ENCODE measurements at places on chromosomes 12 and 14.

DNA sequence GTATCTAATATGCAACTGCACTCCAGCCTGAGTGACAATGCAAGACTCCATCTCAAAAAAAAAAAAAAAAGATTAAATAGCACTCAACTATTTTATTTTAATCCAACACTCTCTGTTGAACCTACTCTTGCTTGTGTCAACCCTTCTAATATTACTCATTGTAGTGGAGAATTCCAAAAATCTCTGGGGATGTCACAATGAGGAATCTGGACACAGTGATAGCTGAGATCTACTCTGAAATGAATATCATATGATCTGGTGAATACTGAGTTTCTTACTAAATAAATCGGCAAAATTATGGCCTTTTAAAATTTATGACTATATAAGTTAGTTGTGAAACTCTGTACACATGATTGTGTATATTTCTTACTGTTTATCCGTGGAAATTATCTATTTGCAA lies 418.2 kb downstream of the BCAT1 start:
- no peak for DNase-seq

DNA sequence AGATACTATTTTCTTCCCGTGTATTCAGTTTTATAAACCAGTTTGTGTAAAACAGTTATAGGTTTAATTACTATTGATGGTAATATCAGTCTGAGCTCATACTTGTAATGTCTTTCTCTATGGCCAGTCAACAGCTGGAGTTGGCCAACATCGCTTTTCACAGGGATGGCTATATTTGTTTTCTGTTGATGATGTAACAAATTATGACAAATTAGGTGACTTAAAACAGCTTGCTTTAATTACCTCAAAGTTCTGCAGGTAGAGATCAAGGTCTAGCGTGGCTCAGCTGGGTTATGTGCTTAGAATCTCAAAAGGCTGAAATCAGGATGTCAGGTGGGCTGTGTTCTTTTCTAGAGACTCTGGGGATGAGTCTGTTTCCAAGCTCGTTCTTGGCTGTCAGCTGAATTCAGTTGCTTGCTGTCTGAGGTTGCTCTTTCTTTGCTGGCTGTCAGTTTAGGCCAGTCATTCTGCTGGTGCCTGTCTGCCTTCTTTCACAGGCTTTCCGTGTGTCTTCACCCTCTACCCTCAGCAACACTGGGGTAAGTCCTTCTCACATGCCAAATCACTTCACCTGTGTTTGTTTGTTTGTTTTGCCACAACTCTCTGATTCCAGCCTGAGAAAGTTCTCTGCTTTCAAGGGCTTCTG lies 370.2 kb upstream of the E2F7 start:
- no peak for DNase-seq

DNA sequence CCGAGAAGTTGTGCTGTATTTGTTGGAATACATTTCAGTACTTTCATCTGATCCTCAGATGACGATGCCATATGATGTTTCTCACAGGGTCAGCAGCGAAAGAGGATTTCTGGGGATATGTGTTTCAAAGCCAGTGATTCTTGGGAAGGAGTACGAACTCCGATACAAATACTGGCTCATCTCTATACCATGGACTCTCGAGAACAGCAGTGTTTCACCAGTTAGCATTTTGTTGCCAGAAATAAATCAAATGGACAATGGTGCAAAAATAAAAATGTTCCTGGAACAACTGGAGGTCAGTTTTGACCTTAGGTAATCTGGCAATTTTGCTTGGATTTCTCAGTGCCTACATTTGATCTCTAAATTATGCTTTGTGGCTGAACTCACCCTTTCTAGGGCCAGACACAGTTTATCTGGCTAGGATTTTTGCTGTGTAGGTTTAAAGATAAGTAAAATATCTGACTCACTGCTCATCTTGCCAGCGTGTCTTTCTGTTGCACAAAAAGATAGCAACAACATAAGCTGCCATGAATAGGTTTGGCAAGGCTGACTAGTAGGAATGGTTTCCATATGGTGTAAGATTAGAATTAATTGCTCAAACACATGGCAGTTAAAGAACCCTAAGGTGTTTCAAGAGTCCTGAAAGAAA lies 11.0 kb upstream of the MGP start:
- DNase-seq, result peak; percentile 26

DNA sequence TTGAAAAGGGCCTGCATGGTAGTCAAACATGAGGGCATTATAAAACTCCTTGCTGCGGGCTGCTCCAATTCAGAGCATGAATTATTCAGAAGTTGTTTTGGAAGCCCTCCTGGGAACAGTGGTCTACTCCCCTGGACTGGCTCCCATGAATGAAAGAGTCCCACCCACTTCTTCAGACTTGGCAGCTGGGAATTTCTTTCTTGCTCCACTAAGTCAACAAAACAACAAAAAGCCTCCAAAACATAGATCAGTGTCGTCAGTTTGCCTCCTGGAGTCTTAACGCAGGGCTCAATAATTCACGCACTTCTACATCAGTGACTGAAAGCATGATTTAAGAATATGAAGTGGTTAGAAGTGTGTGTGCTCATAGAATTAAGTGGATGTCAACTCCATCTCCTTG lies 37.9 kb downstream of the AKAP6 start:
- peak; percentile 79 for DNase-seq

DNA sequence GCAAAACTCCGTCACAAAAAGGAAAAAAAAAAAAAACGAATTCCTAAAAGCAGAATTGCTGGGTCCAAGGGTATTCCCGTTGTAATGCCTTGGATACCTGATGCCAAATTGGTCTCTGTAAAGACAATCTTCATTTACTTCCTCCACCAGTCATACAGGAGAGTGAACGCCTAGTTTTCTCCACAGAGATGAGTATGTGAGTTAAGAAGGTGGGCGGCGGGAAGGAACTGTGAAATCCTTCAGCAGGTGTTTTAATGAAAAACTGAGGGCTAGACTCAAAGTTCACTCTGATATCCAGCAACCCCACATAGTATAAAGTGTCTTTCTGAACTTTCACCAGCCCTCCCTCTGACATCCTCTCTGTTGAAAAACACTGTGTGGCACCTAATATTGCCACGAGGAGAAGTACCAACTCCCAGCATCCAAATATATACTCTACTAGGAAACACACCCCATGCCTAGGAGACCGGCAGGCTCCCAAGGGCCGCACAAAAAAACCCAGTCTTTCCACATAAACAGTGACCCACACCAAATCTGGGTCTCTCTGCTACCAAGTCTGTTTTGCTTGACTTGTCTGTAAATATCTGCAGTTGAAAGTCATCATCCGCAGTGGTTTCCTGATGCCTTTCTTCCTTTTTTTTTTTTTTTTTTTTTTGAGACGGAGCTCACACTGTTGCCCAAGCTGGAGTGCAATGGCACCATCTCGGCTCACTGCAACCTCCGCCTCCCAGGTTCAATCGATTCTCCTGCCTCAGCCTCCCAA lies 30.3 kb upstream of the FOXN3 start:
- no peak for DNase-seq

DNA sequence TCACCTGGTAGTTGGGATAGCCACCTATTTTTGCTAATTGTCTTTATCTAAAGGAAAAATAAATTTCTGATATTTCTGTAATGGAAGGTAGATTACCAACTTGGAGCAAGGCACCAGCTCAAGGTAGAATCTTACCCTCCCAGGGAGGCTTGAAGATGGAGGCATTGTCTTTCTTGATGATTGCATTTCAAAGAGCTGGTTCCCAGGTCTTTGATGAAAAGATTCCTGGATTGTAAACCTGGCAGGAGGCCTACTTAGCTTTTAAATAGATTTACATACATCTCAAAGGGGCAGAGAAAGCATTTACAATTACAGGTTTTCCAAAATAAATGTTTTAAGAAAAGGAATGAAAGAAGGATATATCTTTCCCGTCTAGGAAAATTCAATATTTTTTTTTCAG lies 729.2 kb downstream of the LRFN5 start:
- no peak for DNase-seq

GRCh38 chr14:25516838-25517237 lies 466.9 kb upstream of the STXBP6 start:
- DNase-seq, result no peak

DNA sequence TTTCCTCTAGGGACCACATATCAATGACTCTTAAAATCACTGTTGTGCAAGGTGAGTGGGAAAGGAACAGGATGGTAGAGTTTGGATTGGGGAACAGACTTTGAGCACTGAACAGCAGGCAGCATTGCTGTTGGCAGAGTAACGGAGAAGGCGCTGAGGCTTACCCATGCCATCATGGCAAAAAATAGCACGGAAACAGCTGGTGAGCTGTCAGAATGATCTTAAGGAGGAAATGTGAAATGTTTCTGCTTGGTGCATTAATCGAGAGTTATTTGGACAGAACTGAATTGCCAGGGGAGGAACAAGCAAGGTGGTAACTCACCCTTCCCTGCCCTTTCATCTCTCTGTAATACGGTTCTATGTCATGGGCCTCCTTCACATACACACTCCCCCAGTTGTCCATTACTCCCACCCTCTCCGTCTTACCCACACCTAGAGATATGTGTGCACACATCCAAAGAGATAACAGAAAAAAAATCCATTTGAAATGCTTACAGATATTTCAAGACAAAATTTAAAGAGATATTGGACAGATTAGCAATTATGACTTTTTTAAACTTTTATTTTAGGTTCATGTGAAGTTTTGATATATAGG lies 572.5 kb downstream of the DIO2 start:
- DNase-seq, result no peak

GRCh38 chr12:79949098-79949497 lies 14.2 kb upstream of the PPP1R12A start:
- no peak for DNase-seq

GRCh38 chr12:53677800-53678148 lies 1.9 kb upstream of the ATP5MC2 start:
- DNase-seq, result no peak

- no peak for DNase-seq
Observed at GRCh38 chr12:46831335-46832129, 5.7 kb upstream of the SLC38A4 start.

DNA sequence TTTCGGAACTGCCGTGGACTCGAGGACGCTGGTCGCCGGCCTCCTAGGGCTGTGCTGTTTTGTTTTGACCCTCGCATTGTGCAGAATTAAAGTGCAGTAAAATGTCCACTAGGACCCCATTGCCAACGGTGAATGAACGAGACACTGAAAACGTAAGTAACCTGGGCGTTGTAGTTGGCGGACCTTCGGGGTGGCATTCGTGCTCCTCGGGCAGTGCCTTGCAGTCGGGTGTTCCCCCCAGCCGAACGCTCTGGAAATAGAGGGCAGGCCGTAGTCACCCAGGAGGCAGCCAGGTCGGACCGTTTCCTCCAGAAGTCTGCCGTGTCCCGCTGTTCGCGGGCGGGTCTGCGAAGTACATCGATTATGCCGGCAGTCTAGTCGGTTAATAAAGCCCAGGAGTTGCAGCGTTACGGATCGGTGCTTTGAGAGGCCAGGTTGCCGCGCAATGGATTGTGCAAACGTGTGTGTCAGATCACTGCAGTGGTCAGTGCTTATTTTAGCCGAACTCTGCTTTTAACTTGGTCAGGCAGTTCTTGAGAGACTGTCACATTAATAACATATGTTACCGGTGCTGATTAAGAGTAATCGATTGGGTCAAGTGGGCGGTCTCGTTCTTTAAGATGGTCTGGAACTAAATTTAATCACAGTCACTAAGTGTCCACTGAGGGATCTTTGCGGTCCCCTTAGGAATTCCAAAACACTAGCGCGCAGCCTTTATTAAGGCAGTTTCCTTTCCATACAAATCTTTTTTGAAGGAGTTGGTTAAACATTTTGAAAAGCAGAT lies 906 bp downstream of the MARK3 start:
- DNase-seq, result no peak

- no peak for DNase-seq
Observed at GRCh38 chr12:129959889-129960288, 56.1 kb upstream of the TMEM132D start.

DNA sequence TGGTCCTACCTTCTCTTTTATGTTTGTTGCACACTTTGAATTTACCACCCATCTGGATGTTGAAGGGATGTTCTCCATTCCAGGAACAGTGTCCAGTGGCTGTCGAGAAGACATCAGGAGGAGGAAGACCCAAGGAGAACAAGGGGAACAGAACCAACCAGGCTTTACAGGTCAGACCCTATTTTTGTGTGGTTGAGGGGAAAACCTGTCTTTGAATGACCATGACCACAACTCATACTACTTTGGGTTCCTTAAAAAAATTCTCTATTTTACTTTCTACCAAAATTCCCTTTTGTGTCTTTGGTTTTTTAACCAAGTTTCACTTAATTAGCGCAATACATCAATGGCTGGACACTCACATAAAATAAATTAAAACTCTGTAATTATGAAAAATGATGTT lies 78.7 kb downstream of the PLXNC1 start:
- DNase-seq, result no peak

GRCh38 chr12:66235626-66236281 lies 46.7 kb downstream of the IRAK3 start:
- DNase-seq, result no peak
